ENCODE measurements at places on chromosomes 2 and 18.

- DNase-seq = no peak
Measured at GRCh38 chr2:157831573-157832315, 44.4 kb downstream of the ACVR1 start.

DNA sequence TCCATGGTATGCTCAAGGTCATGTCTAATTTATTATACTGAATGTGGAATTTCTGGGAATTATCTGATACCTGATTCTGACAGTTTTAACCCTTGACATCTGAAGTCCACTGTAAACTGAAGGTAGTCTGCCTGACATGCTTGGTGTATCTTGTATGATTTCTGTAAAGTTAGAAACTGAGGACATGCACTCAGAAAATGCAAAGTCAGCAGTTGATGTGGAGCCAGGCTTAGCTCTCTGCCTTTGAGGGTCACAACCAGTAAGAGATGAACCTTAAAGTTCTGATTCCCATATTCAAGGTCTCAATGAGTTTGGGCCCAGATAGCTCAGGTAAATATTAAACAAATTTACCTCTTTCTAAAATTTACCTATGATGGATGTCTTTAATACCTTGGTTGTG lies 12.3 kb upstream of the CTLA4 start:
- no peak for DNase-seq

- DNase-seq = no peak
Measured at GRCh38 chr2:54839461-54840255, 116.2 kb downstream of the EML6 start.

DNA sequence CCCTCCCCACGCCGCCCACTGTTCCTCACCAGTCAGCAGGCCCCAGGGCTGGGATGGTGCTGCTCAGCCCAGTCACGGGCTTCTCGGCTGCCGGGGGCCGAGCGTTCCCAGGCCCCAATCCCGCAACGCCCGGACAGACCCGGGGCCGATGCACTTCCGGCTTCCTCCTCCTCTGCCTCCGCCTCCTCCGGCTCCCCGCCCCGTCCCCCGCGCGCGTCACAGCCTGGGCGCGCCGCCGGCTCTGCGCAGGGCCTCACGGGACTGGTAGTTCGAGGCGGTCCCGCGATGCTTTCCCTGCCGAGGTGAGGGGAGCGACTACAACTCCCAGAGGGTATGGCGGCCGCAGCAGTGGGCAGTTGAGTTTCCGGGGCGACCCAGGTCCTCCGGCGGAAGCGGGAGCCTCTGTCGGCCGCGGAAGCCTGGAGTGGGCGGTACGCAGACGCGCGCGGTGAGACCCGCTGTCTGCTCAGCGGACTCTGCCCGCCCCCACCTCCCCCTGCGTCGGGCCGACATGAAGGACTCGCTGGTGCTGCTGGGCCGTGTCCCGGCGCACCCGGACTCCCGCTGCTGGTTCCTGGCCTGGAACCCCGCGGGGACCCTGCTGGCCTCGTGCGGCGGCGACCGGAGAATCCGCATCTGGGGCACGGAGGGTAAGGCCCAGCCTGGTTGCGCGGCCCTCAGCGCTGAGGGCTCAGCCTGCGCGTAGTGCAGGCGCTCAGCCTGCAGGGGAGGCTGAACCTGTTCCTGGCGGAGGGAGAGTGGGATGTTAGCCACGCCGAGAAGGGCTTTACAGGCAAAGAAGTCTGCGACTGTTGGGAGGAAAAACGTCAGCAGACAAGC lies at the start of the genes CIAO1 and TMEM127:
TSS of gene CIAO1 (plus strand) at position 386 of the 840 bp plus-strand sequence. CDS start at position 512, 126 bp downstream.
TSS of gene TMEM127 (minus strand) at position 158 of the 840 bp plus-strand sequence. CDS start 616 bp downstream, outside the sequence.
- DNase-seq = peak; percentile 96

DNA sequence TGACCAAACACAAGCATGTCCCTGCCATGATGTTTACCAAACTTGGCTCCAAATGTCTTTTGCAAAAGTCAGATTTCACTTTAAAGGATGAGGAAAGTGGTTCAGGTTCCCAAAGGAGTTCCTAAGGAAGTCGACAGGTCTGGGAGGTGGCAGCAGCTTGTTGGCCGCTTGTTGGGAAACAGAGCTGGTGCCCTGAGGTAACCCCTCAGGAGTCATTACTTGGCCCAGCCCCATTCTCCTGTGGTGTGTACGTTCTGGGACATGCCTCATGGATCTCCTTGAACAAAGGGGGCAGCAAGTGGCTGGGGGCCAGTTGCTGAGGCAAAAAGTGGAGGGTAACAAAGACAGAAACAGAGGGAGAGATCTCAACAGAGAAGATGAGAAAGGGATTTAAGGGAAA lies 10.9 kb downstream of the TMBIM1 start:
- no peak for DNase-seq

DNA sequence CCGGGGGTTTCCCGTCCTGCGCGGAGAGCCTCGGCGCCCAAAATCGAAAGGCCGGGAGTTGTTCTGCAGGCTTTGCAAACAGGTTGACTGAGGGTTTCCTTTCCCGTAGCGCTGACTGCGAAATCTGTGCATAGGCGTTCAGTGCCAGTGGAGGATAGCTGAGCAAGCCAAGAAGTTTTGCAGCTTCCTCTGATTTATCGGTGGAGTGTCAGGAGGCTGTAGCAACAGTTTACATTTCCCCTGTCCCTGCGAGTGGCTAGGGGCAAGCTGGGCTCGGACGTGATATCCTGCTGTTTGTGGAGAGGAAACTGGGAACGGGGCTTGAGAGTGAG lies 694 bp downstream of the THSD7B start:
- DNase-seq = no peak

DNA sequence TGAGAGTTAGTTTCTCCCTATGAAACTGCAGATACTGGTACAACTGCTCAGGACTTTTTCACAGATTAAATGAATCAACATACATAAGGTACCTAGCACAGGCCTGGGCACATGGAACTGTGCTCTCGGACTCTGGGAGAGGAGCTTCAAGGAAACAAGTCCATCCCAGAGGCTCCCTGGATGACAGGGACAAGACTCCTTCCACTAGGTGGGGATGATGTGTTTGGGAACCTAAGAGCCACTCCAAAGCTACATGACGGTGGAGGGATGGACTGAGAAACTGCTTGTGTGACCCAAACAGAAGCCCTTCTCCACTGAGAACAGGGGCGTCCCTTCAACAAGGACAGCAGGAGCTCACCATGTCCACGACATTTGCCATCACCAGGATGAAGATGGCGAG lies 37.1 kb downstream of the CENPO start:
- no peak for DNase-seq

DNA sequence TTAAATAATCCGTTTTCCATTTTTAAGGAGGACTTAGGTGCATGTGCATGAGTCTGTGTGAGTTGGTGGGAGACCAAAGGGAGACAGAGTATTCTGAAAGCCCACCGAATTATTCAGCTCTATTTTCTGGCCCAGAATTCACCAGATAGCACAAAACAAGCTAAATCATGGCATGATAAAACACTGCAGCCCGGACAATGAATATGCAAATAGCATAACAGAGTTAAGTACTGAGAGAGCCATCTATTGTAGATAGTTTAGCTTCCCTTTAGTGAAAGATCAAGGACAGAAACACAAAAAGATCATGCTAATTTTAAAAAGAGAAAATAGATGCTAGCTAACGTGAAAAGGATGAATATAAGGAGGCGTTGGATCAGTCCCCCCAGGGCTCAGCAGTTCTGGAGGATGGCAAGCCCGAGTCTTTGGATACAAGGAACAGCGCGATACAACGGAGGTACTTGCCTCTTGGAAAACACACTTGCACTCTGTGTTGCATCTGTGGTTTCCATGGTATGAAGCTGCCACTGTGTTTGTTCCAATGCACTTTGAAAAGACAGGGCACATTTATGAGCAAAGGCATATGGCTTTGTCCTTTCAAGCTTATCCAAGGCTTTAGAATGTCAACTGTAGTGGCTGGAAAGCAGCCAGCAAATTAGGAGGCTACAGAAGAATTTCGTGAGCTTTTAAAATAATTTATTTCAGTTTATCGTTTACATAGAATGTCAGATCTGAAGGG lies 119.9 kb downstream of the LYPD1 start:
- DNase-seq = no peak

GRCh38 chr18:1393929-1394328 lies 489.3 kb downstream of the ADCYAP1 start:
- DNase-seq = no peak

DNA sequence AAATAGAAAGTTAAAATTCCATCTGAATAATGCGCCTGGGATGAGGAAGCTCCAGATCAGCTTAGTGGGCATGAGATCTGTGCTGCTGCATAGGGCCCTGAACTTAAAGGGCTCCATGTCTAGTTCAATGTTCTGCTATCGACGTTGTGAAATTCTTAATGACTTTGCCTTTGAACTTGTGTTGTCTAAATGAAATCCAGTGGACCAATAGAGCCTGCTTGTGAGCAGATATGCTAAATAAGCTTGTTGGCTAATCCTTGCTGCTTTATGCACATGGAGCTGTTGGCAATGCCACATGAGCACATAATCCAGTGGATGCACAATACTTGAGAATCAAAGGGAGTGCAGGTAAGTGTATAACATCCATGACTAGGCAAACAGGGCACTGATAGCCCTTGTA lies 228.6 kb downstream of the TNS1 start:
- no peak for DNase-seq

DNA sequence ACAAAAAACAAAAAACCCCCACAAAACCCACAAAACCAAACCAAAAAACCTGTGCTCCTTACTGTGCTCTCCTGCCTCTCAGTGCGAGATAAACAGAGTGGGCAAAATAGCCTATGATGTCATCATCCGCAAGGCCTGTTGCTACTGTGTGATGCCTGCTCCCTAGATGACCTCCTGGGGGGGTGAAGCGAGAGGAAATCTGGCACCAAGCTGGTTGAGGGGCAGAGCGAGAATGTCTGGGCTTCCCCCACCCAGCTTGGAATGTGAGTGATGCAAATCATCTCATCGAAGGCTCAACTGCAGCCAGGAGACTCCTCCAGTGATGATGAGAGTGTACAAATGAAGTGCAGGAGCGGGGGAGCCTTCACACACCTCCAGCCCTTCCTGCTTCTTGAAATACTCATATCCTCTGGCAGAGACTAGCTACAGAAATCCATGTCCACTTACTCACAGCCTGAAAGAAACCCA lies 57.7 kb upstream of the MAP4K3 start:
- DNase-seq = no peak

GRCh38 chr2:229210641-229211040 lies 60.4 kb downstream of the PID1 start:
- DNase-seq = no peak

DNA sequence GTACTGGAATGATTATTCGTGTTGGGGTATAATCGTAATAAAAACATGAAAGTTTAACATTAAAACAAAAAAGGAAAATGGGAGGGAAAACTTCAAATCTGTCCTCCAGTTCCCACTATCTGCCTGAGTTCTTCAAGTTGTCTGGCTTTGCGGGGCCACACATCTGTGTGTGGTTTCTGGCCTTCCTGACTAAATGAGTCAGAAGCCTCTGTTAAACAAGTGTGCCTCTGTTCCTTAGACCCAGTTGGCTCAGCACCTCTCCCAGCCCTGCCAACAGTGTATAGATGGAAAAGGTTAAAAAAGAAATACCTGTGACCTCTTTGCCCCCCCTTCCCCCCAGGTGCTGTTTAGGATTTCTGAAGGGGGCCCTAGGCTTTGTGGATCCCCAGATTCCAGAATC lies 30.2 kb downstream of the XDH start:
- no peak for DNase-seq

GRCh38 chr2:6372317-6372901 lies 493.3 kb downstream of the CMPK2 start:
- DNase-seq = no peak

GRCh38 chr18:78165525-78165924 lies 814.1 kb upstream of the SALL3 start:
- no peak for DNase-seq

GRCh38 chr2:143402451-143402850 lies 273.2 kb downstream of the ARHGAP15 start:
- no peak for DNase-seq

- DNase-seq = no peak
Measured at GRCh38 chr18:12637393-12637792, 20.5 kb downstream of the SPIRE1 start.

DNA sequence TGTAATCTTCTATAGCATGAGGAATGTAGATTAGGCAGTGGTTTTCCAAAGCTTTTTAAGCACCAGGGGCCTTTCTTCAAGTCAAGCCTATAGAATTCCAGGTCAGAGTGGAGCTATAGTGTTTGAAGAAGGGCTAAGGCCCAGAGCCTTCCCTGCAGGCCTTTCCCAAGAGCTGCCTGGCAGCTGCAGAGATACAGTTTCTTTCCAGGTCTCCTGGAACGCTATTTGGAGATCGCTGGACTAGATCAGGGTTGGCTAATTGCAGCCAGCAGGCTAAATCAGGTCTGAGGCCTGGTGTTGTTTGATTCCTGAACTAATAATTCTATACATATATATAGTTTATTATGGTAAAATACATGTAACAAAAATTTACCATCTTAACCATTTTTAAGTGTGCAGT lies 319.0 kb upstream of the SPRED2 start:
- DNase-seq = no peak

DNA sequence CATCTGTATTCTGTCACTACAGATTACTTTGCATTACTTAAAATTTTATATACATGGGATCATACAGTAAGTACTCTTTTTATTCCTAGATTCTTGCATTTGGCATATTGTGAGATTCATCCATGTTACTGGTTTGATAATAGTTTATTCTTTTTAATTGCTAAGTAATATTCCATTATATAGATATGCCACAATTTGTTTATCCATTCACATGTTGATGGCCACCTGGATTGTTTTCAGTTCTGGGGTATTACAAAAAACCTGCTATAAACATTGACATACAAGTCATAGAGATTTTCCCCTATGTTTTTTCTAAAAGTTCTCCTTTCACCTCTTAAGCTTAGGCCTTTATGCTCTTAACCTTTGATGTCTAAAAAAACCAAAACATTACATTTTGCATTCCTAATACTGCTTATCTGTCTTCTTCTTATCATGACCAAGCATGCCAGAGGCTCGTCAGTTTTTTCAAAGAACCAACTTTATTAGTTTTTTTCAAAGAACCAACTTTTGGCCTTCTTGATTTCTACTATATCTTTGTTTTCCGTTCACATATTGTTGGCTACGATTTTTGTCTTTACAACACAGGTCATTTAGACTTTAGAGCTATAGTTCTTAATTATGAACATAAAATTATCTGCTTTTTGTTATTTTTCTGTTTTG lies 86.9 kb downstream of the ATAD2B start:
- no peak for DNase-seq

DNA sequence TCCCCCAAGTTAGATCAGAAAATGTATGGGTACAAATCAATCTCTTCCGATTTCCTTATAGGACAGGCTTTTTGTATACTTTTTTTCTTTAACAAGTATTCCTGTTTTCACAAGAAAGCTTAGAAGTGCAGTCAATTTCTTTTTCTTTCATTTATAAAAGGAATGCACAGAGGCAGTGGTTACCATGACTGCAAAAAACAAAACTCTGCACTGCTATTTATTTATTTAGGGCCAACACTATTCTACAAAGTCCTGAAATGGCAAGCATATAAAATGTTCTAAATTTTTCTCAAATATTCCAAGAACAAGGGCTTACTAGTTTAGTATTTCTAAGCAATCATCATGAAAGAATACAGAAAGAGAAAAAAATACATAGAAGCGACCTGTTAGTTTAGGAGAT lies 22.2 kb downstream of the ATAD2B start:
- no peak for DNase-seq

- DNase-seq = no peak
Measured at GRCh38 chr2:176122683-176123410, at the start of gene HOXD9. Gene HOXD9 (plus strand): TSS chr2:176122719. CDS start chr2:176122769, 50 bp downstream.

GRCh38 chr2:138654146-138654545 lies 126.0 kb downstream of the NXPH2 start:
- DNase-seq = no peak

- DNase-seq = no peak
Measured at GRCh38 chr2:75065402-75066008, 107.1 kb downstream of the POLE4 start.

All from activated CD4-positive, alpha-beta T cell treated with anti-CD3 and anti-CD28 coated beads, Interleukin-2, amount 50 U/mL, for 4 hours (primary cell).